ENCODE measurements at places on chromosomes 5 and 9.

- DNase-seq = no peak
These were observed 1.6 kb downstream of the TEX48 start for GRCh38 chr9:114680259-114681001.

- DNase-seq = no peak
These were observed 2.9 kb downstream of the SNX18 start for GRCh38 chr5:54520438-54520846.

DNA sequence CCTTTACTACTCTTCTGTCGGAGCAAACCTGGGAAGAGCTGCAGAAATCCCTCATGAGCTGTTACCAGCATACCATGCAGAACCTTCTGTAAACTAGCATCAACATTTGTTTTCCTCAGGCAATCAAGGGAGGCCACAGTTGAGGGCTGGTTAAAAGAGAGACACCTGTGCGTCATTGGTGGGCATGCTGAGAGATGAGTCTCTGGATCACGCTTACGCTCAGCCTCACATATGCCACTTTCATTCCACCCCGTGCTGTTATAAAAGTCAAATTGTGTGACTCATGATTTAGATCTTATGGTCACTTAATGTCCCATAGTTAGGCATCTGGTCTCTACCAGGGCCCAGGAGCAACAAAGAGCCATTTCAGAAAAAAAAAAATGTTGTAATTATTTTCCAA, 18.1 kb upstream of the ICE1 start:
- no peak for DNase-seq

GRCh38 chr5:53971131-53971530, 339.2 kb downstream of the ARL15 start:
- DNase-seq = no peak

- DNase-seq = no peak
These were observed 123.4 kb downstream of the SEC61B start for GRCh38 chr9:99345451-99345850.

- DNase-seq = no peak
These were observed 87.4 kb upstream of the SH3PXD2B start for GRCh38 chr5:172541773-172542136.

All from activated effector memory CD4-positive, alpha-beta T cell treated with anti-CD3 and anti-CD28 coated beads, Interleukin-2, amount 50 U/mL, for 16 hours (primary cell).